ENCODE measurements at places on chromosomes 12 and 14.

DNA sequence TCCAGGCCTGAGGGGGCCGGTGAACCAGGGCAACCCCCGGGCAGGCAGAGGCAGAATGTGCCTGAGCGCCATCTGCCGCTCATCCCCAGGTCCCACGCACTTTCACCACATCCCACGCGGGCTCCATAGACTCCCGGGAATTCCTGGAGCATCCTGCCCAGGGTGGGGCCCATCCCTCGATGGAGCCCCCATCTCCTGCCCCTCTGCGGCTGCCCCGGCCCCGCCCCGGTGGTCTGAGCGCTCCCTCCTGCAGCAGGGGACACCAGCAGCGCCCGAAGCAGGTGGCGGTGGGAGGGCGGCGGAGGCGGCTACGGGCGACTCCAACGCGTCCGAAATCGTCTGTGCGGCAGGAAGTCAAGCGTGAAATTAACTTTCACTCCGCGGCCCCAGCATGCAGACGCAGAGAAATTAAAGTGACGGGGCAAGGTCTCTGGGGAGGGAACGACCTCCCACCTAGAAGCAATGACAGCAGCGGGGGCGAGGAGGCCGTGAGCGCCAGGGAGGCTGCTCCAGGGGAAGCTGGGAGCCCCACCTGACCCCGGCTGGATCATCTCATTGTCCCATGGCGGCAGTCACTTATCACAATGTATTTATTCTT, 122.2 kb downstream of the NCOR2 start:
- no peak for DNase-seq

DNA sequence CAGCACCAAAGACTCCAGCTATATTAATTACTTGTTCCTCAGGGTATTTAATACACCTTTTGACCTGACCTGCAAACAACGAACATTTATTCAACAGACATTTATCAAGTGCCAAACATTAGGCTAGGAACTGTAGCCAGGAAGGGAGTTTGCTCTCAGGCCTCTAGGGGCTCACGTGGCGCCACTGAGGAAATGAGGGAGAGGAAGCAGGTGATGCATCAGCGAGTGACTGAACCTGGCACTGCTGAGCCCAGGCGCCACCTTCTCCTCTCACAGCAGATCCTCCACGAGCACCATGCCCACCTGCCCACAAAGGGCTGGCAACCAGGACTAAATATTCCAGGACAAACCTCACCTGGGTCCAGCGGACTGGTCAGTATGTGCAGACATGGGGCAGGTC, 50.2 kb downstream of the SETD3 start:
- no peak for DNase-seq

DNA sequence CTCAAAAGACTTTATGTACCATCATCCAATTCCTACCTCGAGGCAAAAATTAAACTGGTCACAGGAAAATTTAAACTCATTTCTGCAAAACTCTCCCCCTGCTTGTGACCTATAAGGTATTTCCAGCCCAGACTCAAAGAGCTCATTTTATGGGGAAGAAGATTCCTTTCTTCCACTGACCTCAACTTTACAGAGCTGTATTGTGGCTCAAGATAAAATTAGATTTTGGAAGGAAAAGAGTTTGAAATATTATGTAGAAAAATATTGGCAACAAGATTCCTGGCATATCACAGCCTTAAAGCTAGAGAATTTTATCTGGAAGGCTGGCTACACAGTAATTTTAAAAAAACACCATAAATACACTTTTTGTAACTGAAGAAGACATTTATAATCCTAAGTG, 91.7 kb downstream of the STXBP6 start:
- DNase-seq: no peak

DNA sequence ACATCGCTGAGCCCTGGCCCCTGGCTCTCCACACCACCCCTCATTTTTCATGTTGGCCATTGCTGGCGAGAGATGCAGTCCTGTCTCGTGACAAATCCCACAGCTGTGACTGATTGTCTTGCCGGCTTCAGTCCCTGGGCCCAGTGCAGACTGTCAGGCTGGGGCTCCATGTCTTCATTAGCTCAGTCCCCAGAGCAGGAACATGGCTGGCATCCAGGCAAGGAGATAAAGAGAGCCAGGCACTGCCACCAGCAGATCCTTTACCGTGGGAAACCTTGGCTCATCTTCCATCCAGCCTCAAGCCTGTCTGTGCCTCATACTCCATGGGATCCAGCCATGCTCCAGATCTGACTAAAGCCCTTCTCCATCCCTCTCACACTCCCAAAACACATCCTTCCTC, 284.7 kb upstream of the FKBP4 start:
- DNase-seq: no peak

DNA sequence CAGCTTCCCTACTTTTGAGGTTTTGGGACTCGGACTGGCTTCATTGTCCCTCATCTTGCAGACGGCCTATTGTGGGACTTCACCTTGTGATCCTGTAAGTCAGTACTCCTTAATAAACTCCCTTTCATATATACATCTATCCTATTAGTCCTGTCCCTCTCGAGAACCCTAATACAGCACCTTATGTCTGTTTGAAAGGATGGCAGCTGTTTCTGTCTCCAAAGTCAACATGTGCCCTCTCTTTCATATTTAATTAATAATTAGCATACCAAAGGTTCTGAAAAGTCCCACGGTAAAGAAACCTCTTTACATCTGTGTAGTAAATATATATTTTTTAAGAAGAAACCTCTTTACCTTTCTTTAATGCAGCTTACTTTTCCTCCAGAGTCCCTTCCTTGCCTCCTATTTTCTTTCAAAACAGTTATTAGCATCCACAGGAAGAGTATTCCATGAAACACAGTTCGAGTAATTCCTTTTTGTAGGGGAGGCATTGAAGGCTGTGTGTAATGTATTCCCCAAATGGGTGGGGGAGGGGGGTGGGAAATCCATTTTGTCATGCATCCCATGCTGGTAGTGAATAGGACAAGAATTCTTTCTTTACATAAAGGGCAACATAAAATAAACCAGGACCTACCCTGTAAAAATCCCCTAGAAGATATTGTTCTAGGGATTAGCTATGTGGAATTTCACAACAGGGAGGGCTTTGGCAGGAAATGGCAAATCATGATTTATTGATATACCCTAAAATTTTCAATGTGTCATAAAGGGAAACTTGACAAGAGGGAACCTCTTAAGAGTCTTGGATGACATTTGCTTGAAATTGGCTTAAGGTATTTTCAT, 241.5 kb downstream of the SUDS3 start:
- DNase-seq: no peak

- DNase-seq: no peak
Observed at GRCh38 chr12:79347866-79348265, 342.9 kb downstream of the PAWR start.

DNA sequence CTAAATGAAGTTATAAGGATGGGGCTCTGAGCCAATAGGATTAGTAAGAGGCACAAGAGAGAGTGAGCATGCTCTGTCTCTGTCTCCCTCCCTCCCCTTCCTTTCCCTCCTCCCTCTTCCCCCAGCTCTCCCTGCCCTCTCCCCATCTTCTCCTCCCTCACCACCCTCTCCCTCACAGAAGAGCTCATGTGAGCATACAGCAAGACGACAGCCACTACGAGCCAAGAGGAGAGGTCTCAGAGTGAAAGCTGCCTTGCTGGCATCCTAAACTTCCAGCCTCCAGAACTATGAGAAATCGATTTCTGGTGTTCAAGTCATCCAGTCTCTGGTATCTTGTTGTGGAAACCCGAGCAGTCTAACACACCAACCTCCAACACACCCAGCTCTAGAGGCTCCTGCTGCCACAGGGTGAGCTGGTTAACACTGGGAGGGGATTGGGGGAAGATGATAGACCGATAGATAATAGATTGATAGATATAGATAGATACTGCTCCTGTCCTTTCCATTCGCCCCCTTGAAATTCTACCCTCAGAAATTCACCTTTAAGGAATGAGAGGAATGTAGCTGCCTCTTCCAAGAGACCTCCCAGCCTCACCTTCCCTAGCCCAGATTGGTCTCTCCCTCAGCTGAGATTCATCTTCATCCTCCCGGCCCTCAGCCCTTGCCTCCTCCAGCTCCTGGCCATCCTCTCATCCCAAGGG, 25.8 kb upstream of the ACTN1 start:
- no peak for DNase-seq

- DNase-seq: no peak
Observed at GRCh38 chr14:87171141-87171540, 821.8 kb downstream of the GALC start.

DNA sequence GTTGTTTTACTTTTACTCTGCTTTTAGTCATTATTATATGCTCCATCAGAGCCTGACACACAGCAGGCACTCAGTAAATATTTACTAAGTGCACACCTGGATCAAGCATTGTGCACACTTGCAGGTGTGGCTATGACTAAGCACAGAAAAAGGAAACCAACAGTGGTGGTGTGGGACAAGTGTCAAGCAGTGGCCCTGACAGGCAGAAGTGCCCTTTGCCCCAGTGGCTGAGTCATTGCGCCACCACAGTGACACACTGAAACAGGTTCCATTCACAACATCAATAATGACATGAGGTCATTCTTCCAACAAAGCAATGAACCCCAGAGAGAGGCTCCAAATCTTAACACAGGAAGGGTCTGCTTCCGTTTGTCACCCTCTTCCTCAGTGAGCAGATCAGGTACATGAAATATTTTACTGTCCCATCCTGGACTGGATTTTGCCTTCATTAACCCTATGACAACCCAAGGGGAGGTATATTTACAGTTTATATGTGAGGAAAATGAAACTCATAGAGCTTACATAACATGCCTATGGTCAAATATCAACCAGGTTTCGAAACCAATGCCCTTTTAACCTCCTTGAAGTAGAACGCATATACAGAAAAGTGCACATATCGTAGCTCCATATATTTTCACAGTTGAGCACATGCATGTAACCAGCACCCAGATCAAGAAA, 82.6 kb upstream of the GTF2A1 start:
- DNase-seq: no peak

GRCh38 chr14:61644834-61645233, 50.5 kb upstream of the HIF1A start:
- DNase-seq: no peak

GRCh38 chr12:44777044-44777443, 99.1 kb downstream of the NELL2 start:
- DNase-seq: no peak

- DNase-seq: no peak
Observed at GRCh38 chr14:98578204-98578603, 693.8 kb downstream of the BCL11B start.

GRCh38 chr12:27517961-27518665, 5.9 kb upstream of the PPFIBP1 start:
- no peak for DNase-seq

DNA sequence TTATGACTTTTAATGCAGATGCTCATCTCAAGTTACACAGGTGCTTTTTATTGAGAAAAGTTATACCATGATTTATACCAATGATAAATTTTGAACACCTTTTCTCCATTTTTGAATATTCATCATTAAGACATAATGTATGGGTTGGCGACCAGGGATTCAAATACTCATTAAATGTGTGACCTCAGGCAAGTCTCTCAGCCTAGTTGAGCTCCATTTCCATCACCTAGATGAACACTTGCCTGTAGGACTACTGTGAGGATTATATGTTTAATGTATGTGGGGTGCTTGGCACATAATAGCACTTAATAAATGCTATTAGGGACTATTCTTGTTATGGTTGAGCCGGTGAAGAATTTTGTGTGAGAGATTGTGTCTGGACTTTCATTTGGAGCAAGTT, 228.6 kb downstream of the CHST11 start:
- DNase-seq: no peak

DNA sequence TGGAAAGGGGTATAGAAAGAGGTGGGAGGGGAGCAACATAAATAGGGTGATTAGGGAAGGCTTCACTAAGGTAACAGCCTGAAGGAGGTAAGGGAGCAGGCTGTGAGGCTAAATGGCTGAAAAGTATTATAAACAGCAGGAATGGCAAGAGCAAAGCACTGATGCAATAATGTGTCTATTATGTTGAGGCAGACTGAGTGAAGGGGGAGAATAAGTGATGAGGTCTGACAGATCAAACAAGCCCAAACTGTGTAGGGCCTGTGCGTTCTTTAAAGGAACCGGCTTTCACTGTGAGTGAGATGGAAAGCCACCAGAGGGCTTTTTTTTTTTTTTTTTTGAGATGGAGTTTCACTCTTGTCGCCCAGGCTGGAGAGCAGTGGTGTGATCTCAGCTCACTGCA, 6.7 kb upstream of the VCPKMT start:
- no peak for DNase-seq

GRCh38 chr12:101038289-101038871, 171.7 kb downstream of the SLC5A8 start:
- no peak for DNase-seq

DNA sequence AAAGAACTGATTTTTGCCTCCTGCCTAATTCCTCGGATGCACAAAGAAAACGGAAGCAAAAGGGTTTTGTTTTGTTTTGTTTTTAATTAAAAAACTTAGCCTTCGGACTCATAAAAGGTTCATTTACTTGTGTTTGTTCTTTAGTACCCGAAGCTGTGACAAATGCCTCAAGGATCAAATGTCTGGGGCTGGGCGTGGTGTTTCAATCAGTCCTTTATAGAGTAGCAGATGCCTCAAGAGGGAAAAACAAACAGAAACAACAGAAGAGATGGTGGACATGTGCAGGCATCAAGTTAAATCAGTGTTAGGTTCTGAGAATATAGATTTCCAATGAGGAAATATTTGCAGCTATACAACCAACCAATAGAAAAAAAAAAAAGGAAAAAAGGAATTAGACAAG, 1.6 kb upstream of the WIF1 start:
- DNase-seq: no peak

- DNase-seq: no peak
Observed at GRCh38 chr12:64583771-64584421, 26.4 kb upstream of the RASSF3 start.

GRCh38 chr12:113983265-113983664, 17.1 kb upstream of the RBM19 start:
- no peak for DNase-seq

- no peak for DNase-seq
Observed at GRCh38 chr14:66365388-66365787, 120.8 kb upstream of the CCDC196 start.

Measured in stimulated activated CD4-positive, alpha-beta T cell treated with anti-CD3 and anti-CD28 coated beads, Interleukin-1b, Interleukin-23, amount 100 ng/mL, for 4 hours (primary cell).